ENCODE measurements at places on chromosomes 1 and 21.

- no peak overlapping the region for H3K4me3 ChIP-seq
- no peaks in the 10 kb centered on the region for H3K36me3 ChIP-seq
- no peaks in the 10 kb centered on the region for H3K27me3 ChIP-seq
- no peak overlapping the region for H3K27ac ChIP-seq
- H3K4me1 ChIP-seq, result no peaks in the 10 kb centered on the region
These were observed 112.3 kb upstream of the PRDX6 start for GRCh38 chr1:173364827-173365226.

GRCh38 chr1:62989497-62989896 is 205.6 kb downstream of the ATG4C start:
- H3K36me3 ChIP-seq, result no peaks in the 10 kb centered on the region
- H3K27me3 ChIP-seq, result peaks cover 10% of the 10 kb centered on the region
- H3K27ac ChIP-seq, result no peak overlapping the region

- H3K27me3 ChIP-seq, result no peaks in the 10 kb centered on the region
- peaks cover 3% of the 10 kb centered on the region for H3K4me1 ChIP-seq
- no peak overlapping the region for H3K4me3 ChIP-seq
- no peak overlapping the region for H3K27ac ChIP-seq
- peaks cover 64% of the 10 kb centered on the region for H3K36me3 ChIP-seq
These were observed 7.2 kb downstream of the MUL1 start for GRCh38 chr1:20500716-20501115.

- DNase-seq, result no peak
- no peak overlapping the region for H3K27ac ChIP-seq
- no peaks in the 10 kb centered on the region for H3K4me1 ChIP-seq
- no peaks in the 10 kb centered on the region for H3K27me3 ChIP-seq
- H3K4me3 ChIP-seq, result no peak overlapping the region
These were observed 316.0 kb downstream of the LMO4 start for GRCh38 chr1:87644579-87645190.

- H3K27ac ChIP-seq, result no peak overlapping the region
- DNase-seq, result no peak
- no peaks in the 10 kb centered on the region for H3K4me1 ChIP-seq
These were observed 362.6 kb upstream of the C1orf87 start for GRCh38 chr1:60436186-60436585.

DNA sequence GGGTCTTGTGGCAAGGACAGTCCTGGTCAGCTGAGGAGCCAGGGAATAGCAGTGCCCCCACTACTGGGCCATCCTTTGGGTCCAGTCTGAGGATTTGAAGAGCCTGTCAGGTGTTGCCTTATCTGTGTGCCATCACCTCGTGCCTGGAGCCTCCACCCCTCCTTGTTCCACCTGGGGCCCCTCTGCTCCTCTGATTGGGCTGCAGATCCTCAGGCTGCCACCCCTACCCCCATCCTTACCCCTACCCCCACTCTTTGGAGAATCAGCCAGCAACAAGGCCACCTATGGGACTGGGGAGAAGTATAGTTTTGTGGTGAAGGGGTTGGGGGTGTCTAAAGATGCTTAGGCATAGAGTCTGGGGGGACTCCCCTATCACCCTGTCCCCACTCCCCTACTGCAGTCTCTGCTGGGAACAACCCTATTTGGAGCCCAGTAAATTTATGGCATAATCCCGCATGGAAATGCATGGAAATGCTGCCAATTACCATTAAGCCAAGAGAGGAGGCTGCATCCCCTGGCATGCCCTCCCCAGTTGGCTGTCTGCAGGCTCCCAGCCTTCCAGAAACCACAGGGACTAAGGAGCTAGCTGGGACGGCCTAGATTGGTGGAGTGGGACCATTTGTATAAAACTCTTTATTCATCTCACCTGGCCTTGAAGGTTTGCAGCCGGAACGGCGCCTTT is 142.7 kb upstream of the CSF3R start:
- no peak overlapping the region for H3K4me3 ChIP-seq
- no peak overlapping the region for H3K27ac ChIP-seq
- DNase-seq, result no peak
- H3K4me1 ChIP-seq, result no peaks in the 10 kb centered on the region
- H3K27me3 ChIP-seq, result peaks cover 39% of the 10 kb centered on the region
- H3K36me3 ChIP-seq, result no peaks in the 10 kb centered on the region

- H3K27me3 ChIP-seq, result peaks cover 19% of the 10 kb centered on the region
- H3K27ac ChIP-seq, result no peak overlapping the region
- DNase-seq, result no peak
- no peak overlapping the region for H3K4me3 ChIP-seq
These were observed 92.5 kb downstream of the PBX1 start for GRCh38 chr1:164651351-164651951.

GRCh38 chr1:33378524-33378923 is 52.4 kb downstream of the PHC2 start:
- no peak overlapping the region for H3K27ac ChIP-seq
- no peak overlapping the region for H3K4me3 ChIP-seq
- H3K36me3 ChIP-seq, result no peaks in the 10 kb centered on the region
- H3K4me1 ChIP-seq, result peaks cover 4% of the 10 kb centered on the region
- DNase-seq, result no peak

DNA sequence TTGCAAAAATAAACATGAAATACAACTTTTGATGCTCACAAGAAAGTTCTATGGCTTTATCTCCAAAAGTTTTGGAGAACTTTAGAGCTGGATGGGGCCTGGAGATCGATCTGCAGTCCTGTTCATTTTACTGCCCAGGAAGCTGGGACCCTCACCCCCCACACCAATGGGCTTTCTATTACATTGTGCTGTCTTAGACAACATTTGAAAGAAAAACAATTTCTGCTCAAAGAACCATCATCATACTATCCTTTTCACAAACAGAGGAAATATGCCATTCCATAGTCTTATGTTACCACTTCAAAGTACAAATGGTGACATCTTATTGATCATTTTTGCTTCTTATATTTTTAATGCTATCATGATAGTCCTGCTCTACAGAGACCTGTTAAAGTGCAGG is 2.0 kb upstream of the HNRNPU start:
- no peak for DNase-seq
- peaks cover 9% of the 10 kb centered on the region for H3K4me1 ChIP-seq
- H3K27ac ChIP-seq, result peak overlapping the region; percentile 98
- no peak overlapping the region for H3K4me3 ChIP-seq
- peaks cover 21% of the 10 kb centered on the region for H3K36me3 ChIP-seq

- H3K36me3 ChIP-seq, result no peaks in the 10 kb centered on the region
- H3K27ac ChIP-seq, result no peak overlapping the region
- no peak overlapping the region for H3K4me3 ChIP-seq
- H3K4me1 ChIP-seq, result no peaks in the 10 kb centered on the region
- no peak for DNase-seq
These were observed 21.2 kb downstream of the OVGP1 start for GRCh38 chr1:111406321-111406768.

GRCh38 chr1:59561796-59562195 is 253.0 kb upstream of the HOOK1 start:
- H3K4me3 ChIP-seq, result no peak overlapping the region
- no peaks in the 10 kb centered on the region for H3K4me1 ChIP-seq
- H3K27me3 ChIP-seq, result no peaks in the 10 kb centered on the region
- no peak overlapping the region for H3K27ac ChIP-seq
- H3K36me3 ChIP-seq, result no peaks in the 10 kb centered on the region
- no peak for DNase-seq

GRCh38 chr1:18100491-18101063 is 7.0 kb upstream of the IGSF21 start:
- H3K27me3 ChIP-seq, result no peaks in the 10 kb centered on the region
- peak; percentile 88 for DNase-seq
- H3K4me1 ChIP-seq, result no peaks in the 10 kb centered on the region

DNA sequence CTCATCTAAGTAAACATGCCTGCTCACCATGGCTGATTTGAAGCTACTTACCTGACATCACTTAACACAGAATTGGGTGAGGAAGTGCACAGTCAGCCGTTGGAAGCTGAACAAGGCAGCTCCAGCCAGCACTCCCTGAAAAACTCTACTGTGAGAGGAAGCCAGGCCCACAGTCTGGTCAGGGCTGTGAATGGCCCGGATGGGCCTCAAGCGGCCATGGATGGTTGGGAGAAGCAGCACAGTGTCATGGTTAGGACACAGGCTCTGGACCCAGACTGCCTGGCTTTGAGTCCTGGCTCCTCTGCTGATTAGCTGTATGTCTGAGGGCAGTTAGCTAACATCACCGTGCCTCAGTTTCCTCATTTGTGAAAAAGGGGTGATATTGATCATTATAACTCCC is 267.8 kb downstream of the GRIK3 start:
- no peak overlapping the region for H3K27ac ChIP-seq
- H3K4me3 ChIP-seq, result no peak overlapping the region
- DNase-seq, result no peak
- H3K4me1 ChIP-seq, result peaks cover 3% of the 10 kb centered on the region
- no peaks in the 10 kb centered on the region for H3K36me3 ChIP-seq
- peaks cover 44% of the 10 kb centered on the region for H3K27me3 ChIP-seq

- no peak overlapping the region for H3K4me3 ChIP-seq
- peaks cover 29% of the 10 kb centered on the region for H3K4me1 ChIP-seq
- no peaks in the 10 kb centered on the region for H3K27me3 ChIP-seq
- peaks cover 6% of the 10 kb centered on the region for H3K36me3 ChIP-seq
These were observed 2.3 kb upstream of the NENF start for GRCh38 chr1:212430416-212430815.

DNA sequence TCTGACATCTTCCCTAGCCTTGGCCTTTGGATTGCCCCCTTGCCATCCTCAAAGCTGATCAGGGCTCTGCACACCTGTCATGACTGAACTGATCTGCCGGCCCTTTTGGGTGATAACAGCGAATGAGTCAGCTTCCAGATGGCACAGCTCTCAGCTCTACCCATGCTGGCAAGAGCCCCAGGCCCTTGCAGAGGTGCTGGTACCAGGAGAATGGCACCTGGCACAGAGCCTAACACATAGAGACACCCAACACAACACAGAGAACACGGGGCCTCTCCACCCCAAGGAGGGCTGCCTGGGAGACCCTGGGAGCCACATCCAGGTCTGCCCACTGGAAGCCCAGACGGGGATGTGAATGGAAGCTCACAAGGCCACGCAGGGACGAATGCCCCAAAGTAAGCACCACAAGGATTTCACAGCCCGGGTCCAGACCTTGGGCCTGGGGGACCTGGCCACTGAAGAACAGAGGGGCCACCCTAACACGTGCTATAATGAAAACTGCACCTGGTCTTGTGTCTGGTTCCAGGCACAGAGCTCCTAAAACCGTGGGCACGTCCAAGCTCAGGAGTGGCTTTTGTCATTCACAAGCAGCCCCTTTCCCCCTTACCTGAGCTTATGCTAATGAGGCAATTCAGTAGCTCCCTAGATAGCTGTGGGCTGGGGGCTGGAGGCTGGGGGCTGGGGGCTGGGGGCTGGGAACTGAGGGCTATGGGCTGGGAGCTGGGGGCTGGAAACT is 160.5 kb downstream of the NPHP4 start:
- H3K27me3 ChIP-seq, result peaks cover 39% of the 10 kb centered on the region
- H3K36me3 ChIP-seq, result no peaks in the 10 kb centered on the region
- H3K4me3 ChIP-seq, result no peak overlapping the region
- peaks cover 10% of the 10 kb centered on the region for H3K4me1 ChIP-seq

DNA sequence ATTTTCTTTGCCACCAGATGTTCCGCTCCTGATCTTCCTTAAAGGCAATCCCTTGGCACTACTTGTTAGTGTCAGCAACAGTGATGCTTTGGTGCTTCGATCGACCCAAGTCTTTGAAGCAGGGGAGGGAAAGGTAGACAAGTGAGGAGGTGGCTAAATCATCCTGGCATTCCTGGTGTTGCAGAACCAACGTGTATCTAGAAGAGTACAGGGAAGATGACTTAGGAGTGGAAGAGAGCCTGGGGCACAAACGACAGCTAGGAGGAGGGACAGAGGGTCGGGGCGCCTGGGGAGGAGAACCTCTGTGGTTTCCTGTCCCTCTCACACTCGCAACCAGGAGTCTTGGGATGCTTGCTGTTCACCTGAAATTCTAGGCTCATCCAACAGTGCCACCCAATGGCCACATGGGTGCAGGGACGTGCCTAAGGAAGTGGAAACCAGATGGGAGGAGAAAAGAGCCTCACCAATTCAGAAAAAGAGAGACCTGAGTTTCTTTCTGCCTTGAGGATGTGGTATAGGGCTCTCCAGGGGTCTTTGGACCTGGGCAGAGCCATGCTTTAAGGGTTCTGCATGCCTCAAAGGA is 9.5 kb upstream of the KCNA2 start:
- H3K27ac ChIP-seq, result no peak overlapping the region
- DNase-seq, result peak; percentile 67
- peaks cover 19% of the 10 kb centered on the region for H3K27me3 ChIP-seq
- H3K36me3 ChIP-seq, result no peaks in the 10 kb centered on the region
- H3K4me3 ChIP-seq, result no peak overlapping the region

DNA sequence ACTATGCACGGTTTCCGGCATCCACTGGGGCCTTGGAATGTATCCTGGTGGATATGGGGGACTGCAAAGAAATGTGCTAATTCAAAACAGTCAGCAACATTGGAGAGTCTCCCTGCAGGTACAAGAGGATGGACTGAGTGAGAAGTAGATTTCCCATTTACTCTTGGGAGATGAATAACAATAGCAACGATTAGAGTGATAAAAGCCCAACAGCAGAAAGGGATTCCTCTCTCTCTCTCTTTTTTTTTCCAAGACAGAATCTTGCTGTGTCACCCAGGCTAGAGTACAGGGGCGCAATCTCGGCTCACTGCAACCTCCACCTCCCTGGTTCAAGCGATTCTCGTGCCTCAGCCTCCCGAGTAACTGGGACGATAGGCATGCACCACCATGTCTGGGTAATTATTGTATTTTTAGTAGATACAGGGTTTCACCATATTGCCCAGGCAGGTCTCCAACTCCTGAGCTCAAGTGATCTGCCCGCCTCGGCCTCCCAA is 5.0 kb upstream of the SHCBP1L start:
- peaks cover 39% of the 10 kb centered on the region for H3K27me3 ChIP-seq
- peaks cover 4% of the 10 kb centered on the region for H3K4me1 ChIP-seq
- H3K27ac ChIP-seq, result no peak overlapping the region
- no peaks in the 10 kb centered on the region for H3K36me3 ChIP-seq
- H3K4me3 ChIP-seq, result no peak overlapping the region

DNA sequence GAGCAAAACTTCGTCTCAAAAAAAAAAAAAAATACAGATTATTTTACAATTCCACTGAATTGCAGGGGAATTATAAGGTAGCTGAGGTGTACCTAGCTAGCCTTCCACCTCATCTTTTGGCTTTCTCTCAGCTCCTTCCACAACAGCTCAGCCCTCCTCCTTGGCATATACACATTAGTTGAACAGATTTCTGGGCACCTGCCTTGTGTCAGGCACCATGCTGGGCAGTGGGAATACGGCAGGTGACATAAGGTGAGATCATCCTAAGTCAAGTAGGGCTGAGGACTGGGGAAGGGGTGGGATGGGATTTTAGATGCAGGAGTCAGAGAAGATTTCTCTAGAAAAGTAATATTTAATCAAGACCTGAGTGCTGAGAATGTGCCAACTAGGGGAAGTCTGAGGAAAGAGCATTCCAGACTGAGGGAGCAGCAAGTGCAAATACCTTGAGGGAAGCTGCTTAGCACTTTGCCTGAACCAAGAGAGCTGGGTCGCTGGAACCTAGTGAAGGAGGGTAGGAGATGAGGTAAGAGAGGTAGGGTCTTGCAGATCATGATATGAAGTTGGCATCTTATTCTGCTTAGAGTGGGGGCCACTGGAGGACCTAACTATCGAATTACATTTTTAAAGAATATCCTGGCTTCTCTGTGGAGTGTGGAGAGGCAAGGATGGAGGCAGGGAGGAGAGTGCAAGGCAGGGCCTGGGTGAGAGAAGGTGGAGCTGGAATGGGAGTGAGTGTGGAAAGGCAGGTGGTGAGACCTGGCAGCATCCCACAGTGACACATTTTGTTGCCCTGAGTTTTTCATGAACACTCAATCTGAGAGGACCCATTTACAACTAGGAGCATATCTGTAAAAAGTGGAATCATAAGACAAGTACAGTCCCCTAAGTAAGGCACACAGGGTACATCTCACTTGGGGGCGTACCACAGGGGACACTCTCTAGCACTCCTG is 28.2 kb downstream of the LAMC2 start:
- H3K4me1 ChIP-seq, result no peaks in the 10 kb centered on the region
- no peaks in the 10 kb centered on the region for H3K36me3 ChIP-seq
- no peak for DNase-seq
- no peak overlapping the region for H3K27ac ChIP-seq
- no peak overlapping the region for H3K4me3 ChIP-seq
